ENCODE measurements at places on chromosomes 5 and 9. TPM values are rescaled to one million over a fixed set of nuclear protein-coding genes. Genes with fewer than 3 reads are reported as not detected.

- no peak for DNase-seq
- H3K27ac ChIP-seq: no peak overlapping the region
- H3K27me3 ChIP-seq: no peaks in the 10 kb centered on the region
These were observed 86.0 kb upstream of the PLPP1 start for GRCh38 chr5:55620766-55621160.

- H3K4me1 ChIP-seq: no peaks in the 10 kb centered on the region
- no peak for DNase-seq
- H3K27ac ChIP-seq: no peak overlapping the region
These were observed 42.7 kb upstream of the RARS1 start for GRCh38 chr5:168443533-168443932.

DNA sequence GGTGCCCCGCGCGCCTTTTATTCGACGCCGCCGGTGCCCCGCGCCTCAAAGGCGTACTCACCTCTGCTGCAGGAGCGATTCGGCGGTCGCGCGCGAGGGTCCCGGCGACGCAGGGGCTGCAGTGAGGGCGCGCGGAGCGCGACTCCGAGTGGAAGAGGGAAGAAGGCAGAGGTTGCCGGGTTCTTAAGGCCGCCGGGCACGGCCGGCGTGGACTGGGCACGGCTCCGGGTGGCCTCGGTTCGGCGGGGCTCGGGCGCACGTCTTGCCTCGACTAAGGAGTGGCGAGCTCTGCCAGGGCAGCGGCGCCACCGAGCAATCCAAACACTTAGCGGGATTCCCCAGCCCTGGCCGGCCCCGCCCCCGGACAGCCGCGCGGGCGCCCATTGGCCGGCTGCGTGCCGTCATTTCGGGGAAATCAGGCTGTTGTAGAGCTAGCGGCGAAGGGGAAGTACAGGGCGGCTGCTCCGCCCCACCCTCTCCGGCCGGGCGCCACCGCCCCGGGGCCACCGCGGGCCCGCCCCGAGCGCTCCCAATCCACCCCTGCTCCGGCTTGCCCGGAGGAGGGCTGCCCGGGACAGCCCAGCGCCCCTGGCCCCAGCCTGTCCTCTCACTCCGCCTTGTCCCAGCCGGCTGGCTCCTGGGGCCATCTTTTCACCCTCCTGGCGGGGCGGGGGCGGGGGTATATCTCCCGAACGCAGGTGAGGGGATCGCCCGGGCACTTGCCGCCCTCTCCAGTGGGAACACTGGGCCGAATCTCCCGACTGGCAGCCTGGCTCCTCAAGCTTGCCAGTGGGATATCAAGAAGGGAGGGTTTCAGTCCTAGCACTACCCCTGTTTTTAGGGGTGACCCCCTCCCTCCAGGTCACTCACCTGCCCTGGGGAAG, at the start of gene IRF1:
IRF1 (minus strand) TSS at position 290 of the 884 bp plus-strand sequence. CDS start 1,295 bp downstream, outside the sequence.
- peak; percentile 97 for DNase-seq
- H3K27ac ChIP-seq: peak within 1 kb of the TSS; percentile 61
- H3K4me1 ChIP-seq: peaks cover 27% of the 10 kb centered on the region
- no peaks in the 10 kb centered on the region for H3K27me3 ChIP-seq

- no peak overlapping the region for H3K27ac ChIP-seq
- H3K36me3 ChIP-seq: no peaks in the 10 kb centered on the region
- no peak overlapping the region for H3K4me3 ChIP-seq
- no peak for DNase-seq
- no peaks in the 10 kb centered on the region for H3K4me1 ChIP-seq
These were observed 10.0 kb upstream of the DOLPP1 start for GRCh38 chr9:129070696-129071525.

DNA sequence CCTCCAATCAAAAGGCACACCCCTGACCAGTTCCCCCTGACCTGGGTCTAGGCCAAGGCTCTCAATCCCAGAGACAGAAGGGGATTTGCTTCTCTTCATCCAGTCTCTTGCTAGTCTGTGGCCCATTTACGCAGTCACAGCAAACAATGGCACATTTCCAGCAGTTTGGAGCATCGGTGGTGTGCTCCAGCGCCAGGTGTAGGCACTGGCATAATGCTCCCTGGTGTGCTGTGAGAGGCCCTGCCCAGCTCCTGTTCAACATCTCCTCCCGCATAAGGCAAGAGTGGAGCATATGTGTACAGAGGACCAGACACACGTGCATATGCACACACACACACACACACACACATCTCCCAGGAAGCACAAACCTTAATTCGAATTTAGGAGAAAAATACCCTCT, 79.5 kb upstream of the ERCC6L2 start:
- no peaks in the 10 kb centered on the region for H3K4me1 ChIP-seq
- H3K27me3 ChIP-seq: no peaks in the 10 kb centered on the region
- DNase-seq: no peak
- H3K4me3 ChIP-seq: no peak overlapping the region
- H3K36me3 ChIP-seq: no peaks in the 10 kb centered on the region

DNA sequence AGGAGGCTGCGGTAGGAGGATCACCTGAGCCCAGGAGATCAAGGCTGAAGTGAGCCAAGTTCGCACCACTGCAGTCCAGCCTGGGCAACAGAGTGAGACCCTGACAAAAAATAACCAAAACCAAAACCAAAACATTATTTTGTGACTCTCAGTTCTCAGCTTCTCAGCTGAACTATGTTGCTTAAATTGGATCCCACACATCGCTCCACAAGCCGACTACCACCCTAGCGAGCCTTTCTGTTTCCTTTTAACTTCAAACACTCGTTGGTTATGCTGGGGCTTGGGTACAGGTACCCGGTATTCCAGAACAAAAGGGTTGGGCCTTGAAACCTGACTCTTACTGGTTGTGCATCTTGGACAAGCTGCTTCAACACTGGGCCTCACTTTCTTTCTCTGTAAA, 3.8 kb upstream of the PTGS1 start:
- no peak overlapping the region for H3K27ac ChIP-seq
- no peak overlapping the region for H3K4me3 ChIP-seq
- H3K36me3 ChIP-seq: no peaks in the 10 kb centered on the region
- no peak for DNase-seq
- no peaks in the 10 kb centered on the region for H3K27me3 ChIP-seq
- H3K4me1 ChIP-seq: peaks cover 4% of the 10 kb centered on the region

DNA sequence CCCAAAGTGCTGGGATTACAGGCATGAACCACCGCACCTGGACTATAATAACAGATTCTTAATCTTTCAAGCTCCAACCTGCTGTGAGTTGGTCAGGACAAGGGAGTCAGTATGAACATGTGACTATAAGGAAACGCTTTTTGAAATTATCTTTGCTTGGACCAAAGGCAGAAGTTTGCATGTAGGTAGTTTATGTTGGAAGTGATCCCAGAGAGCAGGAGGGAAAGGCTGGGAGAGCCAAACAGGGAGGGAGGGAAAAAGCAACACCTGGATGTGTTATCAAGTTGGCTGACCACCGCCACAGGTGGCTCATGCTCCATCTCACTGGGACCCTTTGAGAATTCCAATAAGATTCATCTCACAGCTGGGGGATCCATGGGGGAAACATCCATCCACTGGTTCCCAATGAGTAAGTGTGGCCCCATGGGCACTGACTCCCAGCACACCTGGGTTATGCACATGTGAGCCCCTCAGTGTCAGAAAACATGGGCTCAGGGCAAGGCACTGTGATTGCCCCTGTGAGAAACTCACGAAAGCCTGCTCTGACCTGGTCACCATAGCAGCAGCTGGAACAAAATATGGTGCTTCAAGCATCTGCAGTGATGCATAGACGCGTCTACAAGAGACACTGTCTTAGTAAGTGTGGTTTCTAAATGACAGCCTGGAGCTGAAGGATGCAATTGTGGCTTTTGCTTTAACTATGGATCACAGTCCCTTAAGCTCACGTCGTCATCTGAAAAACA, 62.1 kb downstream of the ARSB start:
- no peak overlapping the region for H3K27ac ChIP-seq
- no peaks in the 10 kb centered on the region for H3K27me3 ChIP-seq
- H3K36me3 ChIP-seq: no peaks in the 10 kb centered on the region
- no peak for DNase-seq
- no peak overlapping the region for H3K4me3 ChIP-seq

DNA sequence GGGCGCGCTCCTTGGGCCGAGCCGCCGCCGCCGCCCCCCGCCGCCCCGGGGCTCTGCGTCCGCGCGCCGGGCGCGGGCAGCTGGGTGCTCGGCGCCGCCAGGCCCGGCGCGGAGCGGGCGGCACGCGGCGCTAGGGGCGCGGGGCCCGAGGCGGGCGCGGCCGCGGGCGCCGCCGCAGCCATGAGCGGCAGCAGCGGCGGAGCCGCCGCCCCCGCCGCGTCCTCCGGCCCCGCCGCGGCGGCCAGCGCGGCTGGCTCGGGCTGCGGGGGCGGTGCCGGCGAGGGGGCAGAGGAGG, 351 bp downstream of the TRIO start:
- no peak for DNase-seq
- peaks cover 4% of the 10 kb centered on the region for H3K4me1 ChIP-seq
- no peaks in the 10 kb centered on the region for H3K27me3 ChIP-seq
- peak overlapping the region; percentile 92 for H3K4me3 ChIP-seq
- H3K27ac ChIP-seq: no peak overlapping the region

- no peak for DNase-seq
- H3K4me3 ChIP-seq: no peak overlapping the region
- no peaks in the 10 kb centered on the region for H3K36me3 ChIP-seq
- H3K27ac ChIP-seq: no peak overlapping the region
- H3K4me1 ChIP-seq: no peaks in the 10 kb centered on the region
- no peaks in the 10 kb centered on the region for H3K27me3 ChIP-seq
These were observed 716.4 kb downstream of the SEMA5A start for GRCh38 chr5:8829323-8830029.

DNA sequence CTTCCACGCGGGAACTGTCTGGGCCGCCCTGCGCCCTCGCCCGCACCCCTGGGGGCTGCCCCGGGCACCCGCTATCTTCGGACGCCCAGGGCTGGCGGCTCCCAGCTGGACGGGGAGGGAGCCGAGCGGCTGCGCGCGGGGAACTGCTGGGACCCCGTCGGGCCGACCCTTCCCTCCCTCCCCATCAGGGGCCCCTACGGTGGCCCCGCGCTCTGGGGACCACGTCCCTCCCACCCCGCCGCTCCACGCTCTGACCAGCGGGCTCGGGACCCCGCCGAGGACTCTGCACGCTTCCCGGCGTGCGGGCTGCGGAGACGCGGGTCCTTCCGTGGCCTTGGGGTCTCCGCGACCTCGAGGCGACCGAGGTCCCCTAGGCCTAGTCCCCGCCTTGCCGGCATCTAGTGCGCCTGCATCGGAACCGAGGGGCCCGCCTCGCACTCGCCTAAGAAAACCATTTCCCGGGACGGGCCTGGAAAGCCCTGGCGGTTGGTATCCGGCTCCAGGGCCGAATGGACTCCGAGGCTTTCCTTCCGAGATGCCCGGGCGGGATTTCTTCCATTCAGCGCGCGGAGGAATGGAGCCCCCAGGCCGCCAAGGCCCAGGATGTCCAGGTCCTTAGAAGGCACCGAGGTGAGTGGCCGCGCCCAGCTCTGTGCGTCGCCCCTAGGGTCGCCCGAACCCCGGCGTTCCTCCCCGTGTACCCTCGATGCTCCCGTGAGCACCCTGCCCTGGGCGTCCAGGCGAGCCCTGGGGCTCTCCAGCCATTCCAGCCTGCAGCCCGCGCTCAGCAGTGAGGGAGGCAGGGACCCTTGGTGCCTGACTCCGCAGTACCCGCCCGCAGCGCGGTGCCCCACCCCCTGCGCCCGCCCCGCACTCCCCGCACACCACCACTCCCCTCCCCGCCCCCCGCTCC, 705 bp upstream of the SLC6A3 start:
- no peak overlapping the region for H3K27ac ChIP-seq
- no peaks in the 10 kb centered on the region for H3K36me3 ChIP-seq
- H3K27me3 ChIP-seq: no peaks in the 10 kb centered on the region
- H3K4me3 ChIP-seq: no peak overlapping the region
- DNase-seq: no peak

GRCh38 chr9:35680331-35681105, 6.8 kb downstream of the CA9 start:
- no peak overlapping the region for H3K27ac ChIP-seq
- H3K4me3 ChIP-seq: no peak overlapping the region
- no peaks in the 10 kb centered on the region for H3K36me3 ChIP-seq

DNA sequence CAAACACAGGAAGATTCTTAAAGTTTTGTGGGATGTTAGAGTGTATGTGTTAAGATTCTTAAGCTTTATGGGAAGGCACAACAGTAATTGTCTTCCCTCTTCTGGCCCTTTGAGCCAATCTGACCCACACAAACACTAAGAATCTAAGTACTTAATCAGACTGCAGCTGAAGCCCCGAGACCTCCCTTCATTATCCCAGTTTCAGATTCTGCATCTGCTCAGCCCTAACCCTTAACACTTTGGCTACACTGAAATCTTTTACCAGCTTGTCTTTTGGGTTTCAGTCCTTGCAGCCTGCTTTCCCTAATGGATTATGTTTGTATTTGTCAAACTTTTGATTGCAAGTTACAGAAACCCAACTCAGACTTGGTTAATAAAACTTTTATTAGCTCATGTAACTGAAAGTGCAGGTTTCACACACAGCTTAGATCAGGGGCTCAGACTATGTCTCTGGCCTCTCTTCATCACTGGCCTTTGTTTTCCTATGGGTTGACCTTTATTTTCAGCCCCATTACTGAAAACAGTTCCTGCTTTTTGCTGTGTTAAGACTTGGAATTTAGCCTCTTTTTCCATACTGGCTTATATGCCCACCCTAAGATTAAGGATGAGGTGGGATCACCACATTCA, 71.5 kb downstream of the COX7C start:
- DNase-seq: no peak
- no peaks in the 10 kb centered on the region for H3K4me1 ChIP-seq
- H3K27me3 ChIP-seq: no peaks in the 10 kb centered on the region

- H3K4me1 ChIP-seq: peaks cover 22% of the 10 kb centered on the region
- no peaks in the 10 kb centered on the region for H3K27me3 ChIP-seq
- DNase-seq: no peak
- no peaks in the 10 kb centered on the region for H3K36me3 ChIP-seq
- no peak overlapping the region for H3K4me3 ChIP-seq
- H3K27ac ChIP-seq: no peak overlapping the region
These were observed 233.6 kb downstream of the SYK start for GRCh38 chr9:91034976-91035824.

DNA sequence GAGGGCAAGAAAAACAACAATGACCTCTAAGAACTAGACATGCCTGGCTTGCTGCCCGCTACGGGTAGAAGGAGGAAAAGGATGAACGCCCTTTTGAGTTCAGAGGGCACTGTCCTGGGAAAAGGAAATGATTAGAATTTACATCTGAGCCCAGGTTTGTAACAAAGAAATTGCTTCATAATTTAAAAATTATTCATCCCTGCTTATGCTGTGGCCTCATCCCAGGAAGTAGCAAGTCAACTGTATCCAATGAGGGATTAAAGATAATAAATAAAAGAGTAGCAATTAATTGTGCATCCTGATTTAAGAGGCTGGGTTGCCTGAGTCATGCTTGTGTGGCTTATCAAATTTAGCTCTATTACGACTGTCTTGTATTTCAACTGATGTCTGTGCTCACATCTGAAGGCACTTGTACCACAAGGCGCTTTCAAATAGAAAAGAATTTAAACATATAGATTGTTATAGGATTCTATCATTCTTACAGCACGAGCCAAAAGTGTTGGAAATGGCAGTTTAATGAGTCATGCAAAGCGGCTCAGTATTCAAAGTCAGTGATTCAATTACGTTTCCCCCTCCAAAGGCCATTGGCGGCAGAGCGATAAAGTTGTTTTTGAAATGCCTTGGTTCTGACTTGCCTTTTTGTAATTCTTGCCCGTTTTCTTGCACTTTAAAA, 40.0 kb upstream of the DMRT1 start:
- DNase-seq: no peak
- H3K36me3 ChIP-seq: no peaks in the 10 kb centered on the region
- H3K4me1 ChIP-seq: 0 out of 2 replicates have a peak, but pooled peaks cover 5% of the 10 kb centered on the region
- no peak overlapping the region for H3K27ac ChIP-seq
- H3K4me3 ChIP-seq: no peak overlapping the region
- no peaks in the 10 kb centered on the region for H3K27me3 ChIP-seq

Gene NR4A3
- 0.39 TPM for total RNA-seq

Gene RELL2
- 13.6 TPM for total RNA-seq

Gene PTGR1
- 46.9 TPM for total RNA-seq

Gene GABRP
- 8.8 TPM for total RNA-seq

Gene OR1Q1
- not detected for total RNA-seq
